ENCODE measurements at places on chromosomes 12 and 14. TPM values are rescaled to one million over a fixed set of nuclear protein-coding genes. Genes with fewer than 3 reads are reported as not detected.

GRCh38 chr14:77424862-77425261 is 1.5 kb upstream of the NOXRED1 start:
- no peak for DNase-seq

- no peak for DNase-seq
Measured at GRCh38 chr14:74400031-74400685, 25.9 kb downstream of the SYNDIG1L start.

DNA sequence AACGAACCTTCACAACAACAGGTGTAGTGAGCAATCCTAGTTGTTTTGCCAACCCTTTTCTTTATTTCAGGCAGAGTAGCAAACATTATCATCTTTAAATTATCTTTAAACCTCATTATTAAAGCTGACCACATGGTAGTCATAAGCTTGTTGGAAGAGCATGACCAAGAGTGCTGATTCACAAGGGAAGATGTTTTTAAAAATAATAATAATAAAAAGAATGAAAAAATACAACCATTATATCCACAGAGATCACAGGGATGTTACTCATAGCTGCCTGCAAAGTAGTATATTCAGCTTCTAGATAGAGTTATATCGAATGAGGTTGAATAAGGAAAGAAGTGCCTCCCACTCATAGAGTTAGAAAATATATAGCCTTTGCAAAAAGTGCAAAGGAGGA is 101.0 kb upstream of the FLRT2 start:
- no peak for DNase-seq

GRCh38 chr12:79848339-79848738 is 86.6 kb downstream of the PPP1R12A start:
- peak; percentile 39 for DNase-seq

DNA sequence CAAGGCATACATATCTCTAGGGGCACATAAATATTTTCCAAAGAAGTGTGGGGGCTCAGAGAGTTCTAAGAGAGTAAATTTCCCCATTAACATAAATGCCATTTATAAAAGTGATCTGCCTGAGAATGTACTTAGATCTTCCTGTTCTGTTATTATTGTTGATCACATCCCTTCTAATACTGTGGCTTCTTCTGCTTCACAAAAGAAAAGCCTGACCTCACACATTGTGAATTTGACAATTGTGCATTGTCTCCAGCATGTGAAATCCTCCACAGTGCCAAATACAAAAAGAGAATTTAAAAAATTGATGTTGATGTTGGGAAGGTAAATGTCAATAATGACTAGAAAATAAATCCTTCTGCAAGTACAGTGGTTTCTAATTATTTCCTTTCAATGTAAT is 330.5 kb upstream of the LRIG3 start:
- no peak for DNase-seq

DNA sequence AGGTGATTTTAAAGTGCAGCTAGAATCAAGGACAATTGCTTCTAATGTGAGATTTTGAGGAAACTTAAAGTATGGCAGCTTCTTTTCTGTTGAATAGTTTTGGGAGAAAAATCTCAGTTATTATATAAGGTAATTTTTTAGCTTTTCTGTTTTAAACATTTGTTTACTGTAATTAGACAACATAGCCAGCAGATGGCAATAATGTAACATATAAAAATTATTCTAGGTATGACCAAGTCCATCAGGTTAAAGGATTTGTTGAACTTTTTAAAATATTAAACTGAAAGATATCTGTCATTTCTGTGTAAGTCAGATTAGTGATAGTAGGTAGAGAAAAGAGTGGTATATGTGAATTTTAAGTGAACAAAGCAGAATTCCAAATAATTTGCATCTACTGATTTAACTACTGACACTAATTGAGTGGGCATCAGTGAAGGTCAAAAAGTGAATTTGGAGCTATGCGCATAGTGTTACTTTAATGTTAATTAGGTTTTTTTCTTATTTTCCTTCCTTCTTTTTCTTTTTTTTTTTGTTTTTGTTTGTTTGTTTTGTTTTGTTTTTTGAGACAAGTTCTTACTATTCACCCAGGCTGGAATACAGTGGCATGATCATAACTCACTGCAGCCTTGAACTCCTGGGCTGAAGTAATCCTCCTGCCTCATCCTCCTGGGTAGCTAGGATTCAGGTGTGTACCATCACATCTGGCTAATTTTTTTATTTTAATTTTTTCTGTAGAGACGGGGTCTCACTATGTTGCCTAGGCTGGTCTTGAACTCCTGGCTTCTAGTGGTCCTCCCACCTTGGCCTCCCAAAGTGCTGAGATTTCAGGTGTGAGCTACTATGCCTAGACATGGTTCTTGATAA is 18.6 kb downstream of the PRORP start:
- no peak for DNase-seq

- no peak for DNase-seq
Measured at GRCh38 chr12:79559591-79559990, 131.2 kb downstream of the PAWR start.

DNA sequence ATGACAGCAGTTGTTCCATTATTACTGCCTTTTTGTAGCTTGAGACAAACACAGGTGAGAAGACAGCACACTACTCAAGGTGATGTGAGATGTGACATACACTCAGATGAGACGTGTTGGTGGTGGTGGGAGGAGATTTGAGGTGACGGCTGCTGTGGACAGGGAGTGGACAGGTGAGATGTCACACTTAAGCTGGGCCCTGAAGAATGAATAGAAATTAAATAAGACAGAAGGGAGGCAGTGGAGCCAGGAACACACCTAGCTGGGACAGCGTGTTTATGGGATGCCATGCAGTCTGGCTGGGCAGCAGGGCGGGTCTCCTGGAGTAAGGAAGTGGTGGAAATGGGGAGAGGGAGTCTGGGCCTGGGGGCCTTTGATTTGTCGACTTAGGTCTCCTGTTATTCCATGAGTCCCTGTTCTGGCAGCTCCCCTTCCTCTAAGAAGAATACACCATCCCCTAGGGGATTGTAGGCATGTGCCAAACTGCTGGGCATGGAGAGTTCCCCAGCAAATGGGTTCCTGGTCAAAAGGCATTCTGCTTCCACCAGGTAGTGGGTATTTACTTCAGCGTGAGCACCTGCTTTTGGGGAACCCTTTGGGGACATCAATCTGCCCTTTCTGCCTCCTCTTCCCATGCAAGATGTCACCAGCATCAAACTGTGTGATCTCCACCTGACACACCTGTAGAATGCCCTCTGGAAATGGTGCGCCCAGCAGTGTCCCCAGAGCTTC is 71.2 kb upstream of the ESRRB start:
- DNase-seq, result no peak

GRCh38 chr12:6818222-6818621 is 3.4 kb upstream of the GPR162 start:
- DNase-seq, result no peak

GRCh38 chr14:23177181-23177580 is 6.3 kb downstream of the SLC7A8 start:
- peak; percentile 47 for DNase-seq

GRCh38 chr12:107271523-107271922 is 178.2 kb upstream of the CRY1 start:
- DNase-seq, result no peak

DNA sequence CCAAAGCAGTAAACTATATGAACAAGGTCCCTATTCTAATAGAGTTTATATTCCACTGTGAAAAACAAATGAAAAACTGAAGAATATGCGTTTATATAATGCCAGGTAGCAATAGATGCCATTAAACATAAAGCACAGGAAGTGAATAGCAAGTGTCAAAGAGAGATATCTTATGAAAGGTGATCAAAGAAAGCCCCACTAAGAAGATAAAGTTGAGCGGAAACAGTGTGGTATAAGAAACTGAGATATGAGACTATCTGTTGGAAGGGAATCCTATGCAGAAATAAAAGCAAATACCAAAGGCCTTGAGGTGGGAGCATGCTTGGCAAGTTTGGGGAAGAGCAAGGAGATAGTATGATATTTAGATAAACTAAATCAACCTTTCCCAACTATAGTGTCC is 123.1 kb upstream of the FAR2 start:
- no peak for DNase-seq

DNA sequence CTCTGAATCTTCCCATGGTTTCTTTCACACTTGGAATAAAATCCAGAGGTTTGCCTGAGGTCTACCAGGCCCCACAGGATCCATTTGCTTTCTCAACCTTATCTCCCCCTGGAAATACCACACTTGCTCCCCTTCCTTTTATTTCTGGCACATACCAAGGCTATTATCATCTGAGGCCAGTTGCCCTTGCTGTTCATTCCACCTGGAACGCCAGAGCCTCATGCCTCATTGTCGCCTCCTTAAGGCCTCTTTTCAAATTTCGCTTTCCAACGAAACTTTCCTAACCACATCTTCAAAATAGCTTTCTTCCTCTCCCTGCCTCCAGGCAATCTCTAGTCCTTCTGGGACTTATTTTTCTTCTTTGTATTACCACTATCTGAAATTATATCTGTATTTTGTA is 11.2 kb upstream of the LRIG3 start:
- DNase-seq, result no peak

DNA sequence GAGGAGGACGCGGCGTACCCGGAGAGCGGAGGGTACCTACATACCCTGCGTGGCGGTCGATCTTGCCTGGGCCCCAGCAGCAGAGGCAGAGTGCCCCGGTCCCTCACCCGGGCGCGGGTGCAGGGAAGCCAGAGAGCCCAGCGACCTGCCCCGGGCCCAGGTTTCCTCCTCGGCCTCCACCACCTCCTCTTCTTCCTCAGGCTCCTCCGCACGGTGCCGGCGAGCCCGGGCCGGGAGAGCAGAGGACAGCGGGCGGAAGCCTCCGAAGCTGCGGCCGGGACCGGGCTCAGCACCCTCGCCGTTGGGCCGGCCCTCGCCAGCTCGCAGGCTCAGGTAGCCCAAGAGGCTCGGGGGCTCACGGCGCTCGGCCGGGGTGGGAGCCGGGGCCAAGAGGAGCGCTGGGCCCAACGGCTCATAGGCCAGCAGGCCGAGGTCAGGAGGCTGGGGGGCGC is 6.6 kb downstream of the ZNF219 start:
- DNase-seq, result no peak

GRCh38 chr14:52286661-52287649 is 19.5 kb downstream of the PTGDR start:
- DNase-seq, result no peak

GRCh38 chr14:100588671-100589070 is 1.5 kb upstream of the BEGAIN start:
- no peak for DNase-seq

- DNase-seq, result peak; percentile 33
Measured at GRCh38 chr12:15830538-15830937, 41.4 kb upstream of the EPS8 start.

DNA sequence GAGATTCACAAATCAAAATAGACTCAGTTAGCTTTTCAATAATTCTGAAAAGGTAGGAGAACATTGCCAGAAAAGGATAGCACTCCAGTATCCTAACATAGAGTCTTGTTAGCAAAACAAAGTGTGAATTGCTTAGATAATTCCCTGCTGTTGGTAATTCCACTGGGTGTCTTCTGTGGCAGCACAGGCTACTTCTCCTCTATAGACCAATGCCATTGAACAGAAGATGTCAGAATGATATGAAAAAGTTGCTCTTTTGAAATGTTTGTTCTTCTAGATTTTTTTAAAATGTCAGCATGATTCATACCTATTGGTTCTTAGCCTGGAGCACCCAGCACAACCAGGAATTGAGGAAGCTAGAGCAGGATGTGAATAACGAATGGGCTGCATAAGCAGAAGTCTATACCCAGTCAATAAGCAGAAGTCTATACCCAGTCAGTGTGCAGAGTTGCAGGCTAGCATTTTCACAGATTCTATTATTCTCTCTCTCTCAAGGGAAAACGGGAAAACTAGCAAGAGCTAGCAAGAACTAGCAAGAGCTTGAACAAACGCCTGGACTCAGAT is 112.8 kb downstream of the SYT1 start:
- peak; percentile 77 for DNase-seq

DNA sequence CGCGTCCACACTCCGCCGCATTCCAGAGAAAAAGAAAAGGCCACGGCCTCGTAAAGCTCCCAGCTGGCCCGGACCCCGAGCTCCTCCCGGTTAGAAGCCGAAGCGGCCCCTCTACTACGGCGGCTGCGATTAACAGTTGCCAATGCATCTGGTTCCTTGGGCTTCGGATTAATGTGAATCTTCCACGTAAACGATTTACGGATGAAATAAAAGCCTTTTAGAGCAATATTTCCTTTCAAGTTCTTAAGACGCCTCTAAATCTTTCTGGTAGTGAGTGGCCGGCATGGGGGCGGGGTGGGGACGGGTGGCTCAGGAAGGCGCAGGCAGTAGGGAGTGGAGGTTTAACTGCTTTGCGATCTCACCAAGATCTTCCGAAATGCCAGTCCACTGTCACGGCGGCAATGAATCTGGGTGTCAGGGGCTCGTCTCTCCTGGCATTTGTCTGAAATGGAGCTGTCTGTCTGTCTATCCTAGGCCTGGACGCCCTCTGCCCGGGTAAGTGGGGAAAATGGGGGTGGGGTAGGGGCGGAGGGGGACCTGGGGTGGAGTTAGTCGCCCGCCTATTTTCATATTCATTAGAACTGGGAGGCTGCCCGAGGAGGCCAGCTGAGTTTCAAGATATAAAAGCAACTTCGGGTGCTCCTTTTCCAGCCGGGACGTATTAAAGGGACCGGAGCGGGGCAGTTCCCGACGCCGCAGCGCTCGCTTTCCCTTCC is 413 bp upstream of the ALX1 start:
- no peak for DNase-seq

DNA sequence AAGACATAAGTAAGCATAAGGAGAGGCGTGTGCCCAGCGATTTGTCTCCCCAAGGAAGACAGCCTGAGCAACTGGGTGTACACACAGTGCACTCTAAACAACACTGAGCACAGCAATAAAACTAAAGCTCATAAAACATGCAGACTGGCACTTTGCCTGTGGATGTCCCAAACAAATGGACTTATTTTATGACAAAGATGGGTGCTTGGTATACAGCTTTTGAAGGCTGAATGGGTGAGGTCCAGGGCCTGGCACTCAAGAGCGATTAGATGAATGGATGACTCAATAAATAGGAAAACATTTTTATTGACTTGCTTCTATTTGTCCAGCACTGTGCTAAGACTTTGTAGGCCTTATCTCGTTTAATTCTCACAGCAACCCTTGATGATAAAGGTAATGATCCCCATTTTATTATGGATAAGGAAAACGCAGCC is 28.5 kb downstream of the LGMN start:
- no peak for DNase-seq

SPPL3 gene
- total RNA-seq, result 8.7 TPM

EIF2S3B gene
- 0.79 TPM for total RNA-seq

OXA1L gene
- 29.2 TPM for total RNA-seq

RHOJ gene
- total RNA-seq, result not detected

CLEC2A gene
- not detected for total RNA-seq

HVCN1 gene
- 0.53 TPM for total RNA-seq

CD163 gene
- not detected for total RNA-seq

TDRD9 gene
- total RNA-seq, result 0.51 TPM

KRT85 gene
- total RNA-seq, result not detected

AQP2 gene
- total RNA-seq, result not detected

RBP5 gene
- total RNA-seq, result not detected

C3AR1 gene
- not detected for total RNA-seq

C12orf76 gene
- total RNA-seq, result 12.8 TPM

ANP32D gene
- not detected for total RNA-seq

RGS6 gene
- not detected for total RNA-seq

PDE3A gene
- under 0.01 TPM for total RNA-seq

SLC16A7 gene
- 10.0 TPM for total RNA-seq
